ENCODE measurements at places on chromosomes 5 and 9.

- no peak for DNase-seq
Measured at GRCh38 chr5:139746691-139747582, 48.7 kb upstream of the PSD2 start.

DNA sequence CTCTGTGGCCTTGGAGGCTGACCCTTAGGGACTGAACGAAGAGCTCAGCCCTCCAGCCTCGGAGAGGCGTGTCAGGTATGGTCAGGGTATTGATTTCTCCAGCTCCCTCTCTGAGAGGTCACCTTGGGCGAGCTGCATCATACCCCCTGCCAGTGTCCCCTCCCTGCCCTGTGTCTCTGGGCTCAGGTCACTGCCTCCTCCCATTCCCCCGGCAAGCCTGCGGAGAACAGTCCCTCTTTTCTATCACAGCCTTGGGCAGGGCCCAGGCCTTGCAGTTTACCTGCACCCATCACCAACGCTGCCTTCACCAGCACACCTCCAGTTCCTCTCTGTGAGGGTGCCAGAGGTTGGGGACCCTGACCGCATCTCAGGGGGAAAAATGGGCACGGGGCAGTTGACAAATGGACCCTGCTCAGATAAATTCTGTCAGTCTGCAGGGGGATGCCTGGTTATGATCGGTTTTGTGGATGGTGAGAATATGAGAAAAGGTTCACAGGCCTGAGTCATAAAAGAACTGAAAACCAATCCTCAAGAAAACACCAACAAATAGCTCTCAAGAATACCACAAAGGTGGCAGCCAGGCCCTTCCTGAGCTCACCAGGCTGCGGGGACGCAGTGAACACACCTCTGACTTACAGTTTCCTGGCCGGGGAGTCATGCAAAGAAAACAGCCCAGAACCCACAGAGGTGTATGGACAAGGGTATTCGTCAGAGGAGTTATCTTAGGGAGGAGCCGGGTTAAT is 24.7 kb upstream of the RXRA start:
- no peak for DNase-seq

DNA sequence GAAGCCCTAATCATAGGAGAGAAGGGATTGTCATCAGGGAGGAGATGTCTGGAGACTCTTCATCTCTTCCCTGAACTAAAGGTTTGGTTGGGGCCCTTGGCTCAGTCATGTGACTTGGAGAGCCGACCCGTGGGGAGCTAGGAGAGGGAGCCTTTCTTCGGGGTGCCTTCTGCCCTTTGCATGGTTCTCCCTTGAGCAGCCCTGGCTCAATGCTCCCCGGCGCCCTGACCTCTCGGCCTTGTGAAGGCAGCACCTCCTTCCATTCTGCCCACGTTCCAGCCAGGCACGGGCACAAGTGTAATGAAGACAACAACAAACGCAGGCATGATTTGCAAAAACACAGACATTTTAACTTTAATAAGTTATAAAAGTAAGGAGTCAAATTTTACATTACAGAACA is 50.4 kb downstream of the ZNF354C start:
- DNase-seq, result no peak

DNA sequence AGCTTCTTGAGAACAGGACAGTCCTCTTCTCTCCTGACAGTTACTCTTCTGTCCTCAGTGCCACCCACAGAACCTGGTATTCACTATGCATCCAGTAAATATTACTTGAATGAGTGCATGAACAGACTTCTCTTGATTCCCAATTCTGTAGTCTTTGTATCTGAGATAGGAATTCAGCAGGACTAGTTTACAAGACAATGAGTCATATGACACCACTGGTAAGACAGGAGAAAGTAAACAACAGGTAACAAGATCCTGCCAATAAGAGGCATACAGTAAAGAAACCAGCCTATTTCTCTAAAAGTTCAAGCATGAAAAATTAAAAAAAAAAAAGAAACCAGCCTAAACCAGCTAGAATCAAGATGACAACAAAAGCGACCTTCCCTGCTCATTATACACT is 6.2 kb downstream of the ZNF883 start:
- no peak for DNase-seq

DNA sequence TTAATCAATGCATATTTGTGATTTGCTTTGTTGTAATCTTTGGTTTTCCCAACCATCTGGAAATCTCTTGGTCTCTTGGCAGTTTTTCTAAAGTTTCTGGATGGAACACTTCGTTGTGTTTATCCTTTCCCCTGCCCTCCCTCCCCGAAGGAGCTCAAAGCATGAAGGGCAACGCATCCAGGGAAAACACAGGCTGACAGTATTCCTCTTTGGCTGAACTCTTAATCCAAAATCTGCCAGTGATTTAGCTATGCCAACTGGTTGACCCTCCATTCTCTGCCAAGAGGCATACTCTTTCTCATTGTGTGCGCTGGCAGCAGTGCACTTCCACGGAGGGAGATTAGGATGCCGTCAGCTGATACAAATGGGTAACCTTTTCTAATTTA is 20.5 kb downstream of the ZBTB34 start:
- DNase-seq, result no peak

GRCh38 chr9:91334053-91334452 is 27.7 kb downstream of the AUH start:
- DNase-seq, result no peak

DNA sequence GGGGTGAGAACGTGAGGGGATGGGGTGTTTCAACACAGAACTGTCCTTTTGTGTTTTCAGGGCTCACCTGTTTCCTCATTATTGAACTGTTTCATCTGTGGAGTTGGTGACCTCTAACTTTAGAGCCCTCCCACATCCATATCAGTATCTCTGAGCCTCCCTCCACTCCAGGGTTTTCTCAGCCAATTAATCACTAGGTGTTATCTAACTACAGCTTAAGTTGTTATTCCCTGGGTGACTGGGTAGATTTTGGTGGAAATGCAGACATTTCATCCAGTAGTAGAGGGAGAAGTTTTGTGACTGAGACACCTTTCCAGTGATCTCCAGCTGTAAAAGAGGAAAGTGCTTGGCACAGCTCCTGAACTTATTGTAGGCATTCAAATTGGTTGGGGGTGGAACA is 23.7 kb downstream of the PPP3R2 start:
- no peak for DNase-seq

All from NCI-H1417 treated with DMSO at 0.1 percent for 48 hours (cell line).